Kidney (tissue), 22 donors: ENCODE measurements at places on chromosomes 3 and 15. TPM values are rescaled to one million over a fixed set of nuclear protein-coding genes. Genes with fewer than 3 reads are reported as not detected.

Gene CCNDBP1
- 56.8 TPM for total RNA-seq

Gene TIMP4
- total RNA-seq: 7.6 TPM

Gene RHOV
- total RNA-seq: 3.0 TPM

Gene SEC61A1
- 177 TPM for total RNA-seq

Gene CYP1A1
- 0.13 TPM for total RNA-seq

Gene ZNF860
- 5.9 TPM for total RNA-seq

- DNase-seq: no peak
Measured at GRCh38 chr3:122233101-122233952, 49.9 kb downstream of the CASR start.

GRCh38 chr15:39511916-39512260, 69.0 kb upstream of the THBS1 start:
- no peak for DNase-seq

- DNase-seq: no peak
Measured at GRCh38 chr3:62493109-62493801, 119.9 kb upstream of the FEZF2 start.

DNA sequence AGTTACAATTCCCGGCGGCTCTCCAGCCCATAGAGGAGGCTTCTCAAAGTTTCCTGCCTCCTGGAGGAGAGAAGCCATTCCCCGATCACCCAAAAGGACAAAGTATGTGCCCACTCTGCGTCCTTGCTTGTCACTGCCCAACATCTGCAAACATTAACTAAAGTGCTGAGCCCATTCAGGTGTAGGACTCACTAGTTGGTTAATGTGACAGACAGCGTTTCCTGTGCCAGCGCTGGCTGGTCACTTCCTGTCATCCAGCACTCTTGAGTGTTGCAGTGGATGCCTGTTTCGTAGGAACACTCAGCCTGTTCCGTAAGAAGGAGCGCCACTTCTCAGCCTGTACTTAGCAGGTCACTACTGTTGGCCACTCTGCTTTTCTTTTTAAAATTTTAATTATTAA, 100.3 kb downstream of the APBA2 start:
- no peak for DNase-seq

DNA sequence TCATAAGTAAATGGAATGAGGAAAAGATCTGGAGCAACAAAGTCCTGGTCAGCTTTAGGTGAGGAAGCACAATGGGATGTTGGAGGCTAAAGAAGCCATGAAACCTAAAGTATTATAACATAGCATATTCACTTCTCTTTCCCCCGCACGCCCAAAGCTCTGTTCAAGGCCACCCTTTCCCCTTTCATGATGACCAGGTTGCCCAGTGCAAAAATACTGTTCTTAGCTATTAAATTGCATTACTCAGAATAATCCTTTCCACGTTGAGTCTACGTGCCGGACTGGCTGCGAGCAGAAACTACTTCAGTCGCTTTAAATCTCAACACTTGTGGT, 589 bp upstream of the MAPKBP1 start:
- no peak for DNase-seq

DNA sequence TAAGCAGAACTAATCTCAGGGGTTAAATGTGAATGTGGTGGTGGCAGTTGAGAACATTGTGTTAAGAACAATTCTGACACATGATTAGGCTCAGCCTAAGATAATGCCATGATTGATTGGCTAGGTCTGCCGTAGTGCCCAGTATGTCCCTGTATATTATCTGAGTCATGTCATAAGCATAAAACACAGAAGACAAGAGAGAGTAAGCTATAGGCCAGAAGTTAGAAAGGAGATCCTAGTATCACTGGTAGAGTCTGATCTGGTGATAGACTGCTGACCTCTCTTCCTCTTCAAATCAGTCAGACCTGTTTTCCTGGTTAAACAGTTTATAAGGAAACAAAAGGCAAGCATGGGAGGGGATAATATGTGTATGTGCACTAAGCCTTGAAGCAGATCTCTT, 30.1 kb upstream of the ATP8B4 start:
- no peak for DNase-seq

DNA sequence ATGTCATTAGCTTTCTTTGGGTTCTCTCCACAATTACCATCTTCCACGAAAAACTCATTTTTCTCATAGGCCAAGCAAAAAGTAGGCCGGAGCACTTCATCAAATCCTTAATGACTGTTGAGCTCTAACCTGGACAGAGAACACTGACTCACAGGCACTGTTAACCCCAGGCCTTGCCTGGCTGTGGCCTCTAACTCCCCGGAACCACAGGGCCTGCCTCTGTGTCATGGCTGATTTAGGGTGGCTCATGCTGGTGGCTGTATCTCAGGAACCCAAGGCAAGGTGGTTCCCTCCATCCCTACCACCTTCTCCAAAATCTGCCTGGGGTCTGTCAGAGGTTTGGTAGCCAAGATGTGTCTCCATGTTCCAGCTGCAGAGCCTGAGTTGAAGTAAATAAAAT, 3.6 kb downstream of the CRTAP start:
- no peak for DNase-seq

- no peak for DNase-seq
Measured at GRCh38 chr3:125051715-125052581, 3.8 kb downstream of the HEG1 start.

DNA sequence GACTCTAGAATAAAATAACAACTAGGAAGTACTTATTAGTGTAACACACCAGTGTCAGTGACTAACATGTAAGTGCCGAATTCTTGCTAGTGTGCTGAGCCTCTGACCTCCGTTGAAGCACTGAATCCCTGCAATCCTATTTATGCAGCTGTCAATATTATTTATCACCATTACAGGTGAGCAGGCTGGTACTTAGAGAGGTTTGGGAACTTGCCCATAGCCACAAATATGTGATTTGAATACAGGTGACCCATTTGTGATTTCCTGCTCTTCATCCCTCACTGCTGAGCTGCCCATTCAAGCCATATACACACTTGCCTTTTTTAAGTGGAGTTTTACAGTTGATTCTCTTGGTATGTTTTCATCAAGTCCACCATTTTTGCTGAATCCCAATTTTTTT, 12.2 kb downstream of the EIF4E3 start:
- no peak for DNase-seq

GRCh38 chr3:109339714-109340648, 2.6 kb upstream of the DPPA4 start:
- DNase-seq: no peak
